RPMI7951 (cell line): ENCODE measurements at places on chromosomes 2 and 18.

DNA sequence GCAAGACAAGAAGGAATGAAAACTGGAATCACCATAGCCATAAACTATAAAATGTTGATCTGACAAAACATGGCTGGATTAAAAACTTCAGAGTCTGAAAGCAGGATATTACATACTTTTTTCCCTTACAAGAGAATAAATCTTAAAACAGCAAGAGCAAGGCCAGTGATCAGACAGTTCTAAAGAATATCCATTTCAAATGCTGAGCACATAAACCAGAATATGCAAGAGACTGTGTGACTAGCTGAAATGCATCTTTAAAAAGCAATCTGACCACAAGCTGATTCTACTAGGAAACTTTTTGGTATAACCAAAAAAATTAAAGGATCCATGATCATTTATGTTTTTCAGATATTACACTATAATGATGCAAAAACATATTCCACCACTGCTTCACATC lies 120.7 kb upstream of the RNU4ATAC start:
- DNase-seq: no peak

DNA sequence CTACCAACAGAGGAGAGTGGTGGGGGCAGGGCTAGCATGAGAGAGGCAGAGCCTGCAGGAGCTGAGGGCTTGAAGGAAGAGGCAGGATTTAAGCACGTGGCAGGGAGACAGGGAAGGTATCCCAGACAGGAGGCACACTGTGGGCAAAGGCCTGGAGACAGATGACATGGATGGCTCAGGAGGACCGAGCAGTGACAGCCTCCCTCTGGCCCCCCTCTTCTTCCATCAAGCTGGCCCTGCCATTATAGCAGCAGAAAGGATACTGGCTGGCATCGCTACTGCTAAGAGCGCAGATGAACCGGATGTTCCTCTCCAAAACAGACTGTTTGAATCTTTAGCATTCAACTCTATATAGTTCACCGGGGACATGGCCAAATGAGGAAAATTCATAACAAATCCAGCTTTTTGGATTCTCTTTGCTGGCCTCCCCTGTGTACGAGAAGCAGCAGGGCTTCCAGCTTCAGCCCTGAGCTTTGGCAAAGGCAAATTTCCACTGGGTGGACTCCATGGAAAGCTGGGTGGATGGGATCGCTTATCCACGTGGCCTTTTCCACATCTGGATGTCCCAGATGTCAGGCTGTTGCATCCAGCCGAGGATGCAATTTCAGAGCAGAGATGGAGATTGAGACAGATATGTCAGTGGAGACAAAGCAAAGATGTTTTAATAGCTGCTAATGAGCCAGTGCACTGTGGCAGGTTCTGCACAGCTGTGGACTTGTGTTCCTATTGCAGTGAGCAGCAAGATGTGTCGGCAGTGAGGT lies 36.2 kb downstream of the CAPN13 start:
- DNase-seq: no peak

- no peak for DNase-seq
These were observed 11.0 kb upstream of the VAPA start for GRCh38 chr18:9902832-9903231.

DNA sequence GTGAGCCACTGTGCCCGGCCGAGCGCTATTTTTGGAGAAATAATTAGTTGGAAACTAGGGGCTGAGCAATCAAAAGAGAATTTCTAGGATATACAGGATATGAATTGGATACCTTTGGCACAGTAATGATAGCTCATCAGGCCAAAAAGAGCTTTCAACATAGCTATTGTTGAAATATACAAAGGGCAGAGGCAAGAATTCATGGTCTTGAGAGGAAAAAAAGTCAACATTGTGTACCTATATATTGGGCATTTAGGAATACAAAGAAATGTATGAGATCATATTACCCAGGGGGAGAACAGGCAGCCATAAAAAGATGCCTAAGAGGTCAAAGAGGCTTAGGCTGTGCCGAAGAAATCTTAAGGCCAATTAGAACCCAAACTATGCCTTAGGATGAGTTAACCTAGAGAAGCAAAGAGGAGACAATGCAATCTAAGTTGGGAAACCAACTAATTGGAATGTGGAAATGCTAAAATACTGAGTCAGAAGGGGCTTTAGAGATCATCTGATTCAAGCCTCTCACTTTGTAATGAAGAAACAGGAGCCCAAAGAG lies 99.0 kb downstream of the RBBP8 start:
- peak; percentile 63 for DNase-seq

- DNase-seq: no peak
These were observed 295.1 kb upstream of the RAB12 start for GRCh38 chr18:8314124-8314523.

GRCh38 chr2:44083054-44083453 lies 85.6 kb upstream of the PPM1B start:
- DNase-seq: no peak

GRCh38 chr2:47109007-47109375 lies 46.1 kb downstream of the STPG4 start:
- no peak for DNase-seq

GRCh38 chr2:12270876-12271588 lies 445.7 kb upstream of the TRIB2 start:
- DNase-seq: no peak

DNA sequence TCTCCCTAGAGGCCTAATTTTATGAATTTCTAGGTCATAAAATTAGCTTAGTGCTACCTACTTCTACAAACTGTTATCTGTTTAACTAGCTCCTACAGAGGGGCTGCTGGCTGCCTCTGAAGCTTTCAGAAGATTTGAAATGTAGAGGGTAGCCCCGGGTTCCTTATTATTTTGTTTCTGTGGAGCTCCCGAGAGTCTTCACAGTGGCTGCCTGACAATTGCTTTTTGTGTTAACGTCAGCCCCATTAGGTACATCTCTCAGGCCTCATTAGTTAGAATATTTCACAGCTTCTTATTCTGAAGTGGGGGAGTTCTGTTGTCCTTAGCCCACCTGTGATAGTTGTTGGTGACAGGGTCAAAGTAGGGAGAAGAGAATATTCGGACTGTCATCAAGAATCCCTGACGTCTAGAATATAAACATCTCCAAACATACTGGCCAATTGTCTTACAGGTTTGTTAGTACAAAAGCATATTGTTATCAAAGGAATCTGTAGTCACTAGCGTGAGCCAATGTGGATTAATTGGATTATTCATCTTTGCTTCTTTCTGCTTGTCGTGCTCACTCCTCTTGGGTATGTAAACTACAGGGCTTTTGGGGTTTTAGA lies 77.5 kb downstream of the DIS3L2 start:
- no peak for DNase-seq

GRCh38 chr2:234368861-234369261 lies 128.0 kb downstream of the ARL4C start:
- peak; percentile 54 for DNase-seq

DNA sequence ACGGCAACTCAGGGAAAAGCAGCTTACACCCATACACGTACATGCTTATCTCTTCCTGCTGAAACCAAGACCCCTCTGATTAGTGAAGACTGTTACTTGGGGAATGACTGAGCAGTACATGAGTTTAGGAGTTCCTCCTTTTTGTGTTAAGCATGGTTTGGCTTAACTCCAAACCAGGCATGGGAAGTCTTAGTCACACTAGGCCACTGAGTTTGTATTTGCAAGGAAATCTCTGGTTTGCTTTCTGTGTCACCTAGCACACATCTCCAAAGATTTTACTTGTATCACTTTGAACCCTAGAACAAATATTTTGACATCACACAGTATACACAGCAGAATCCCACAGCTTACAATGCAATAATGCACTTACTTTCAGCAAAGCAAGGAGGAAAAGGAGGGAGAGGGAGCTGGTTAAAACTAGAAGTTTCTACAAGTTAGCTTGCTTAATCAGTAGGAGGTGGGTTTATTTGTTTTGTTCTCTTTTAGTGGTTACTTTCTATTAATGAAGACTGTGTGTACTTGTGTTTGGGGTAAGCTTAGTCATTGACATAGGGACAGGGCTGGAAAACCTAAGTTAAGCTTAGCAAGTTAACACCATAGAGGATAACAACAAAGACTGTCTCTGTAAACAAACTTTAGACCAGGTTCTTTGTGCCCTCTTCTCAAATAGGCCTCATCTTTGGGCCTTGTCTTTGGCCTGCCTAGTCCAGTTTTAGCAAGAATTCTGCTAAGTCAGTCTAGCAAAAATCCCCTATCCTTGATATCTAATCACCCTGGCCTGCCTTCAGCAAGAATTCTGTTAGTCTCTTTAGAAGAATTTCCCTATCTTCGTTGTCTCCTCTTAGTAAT lies 219.4 kb downstream of the MREG start:
- DNase-seq: peak; percentile 98

GRCh38 chr18:48778344-48779011 lies 172.3 kb downstream of the SMAD7 start:
- DNase-seq: no peak

DNA sequence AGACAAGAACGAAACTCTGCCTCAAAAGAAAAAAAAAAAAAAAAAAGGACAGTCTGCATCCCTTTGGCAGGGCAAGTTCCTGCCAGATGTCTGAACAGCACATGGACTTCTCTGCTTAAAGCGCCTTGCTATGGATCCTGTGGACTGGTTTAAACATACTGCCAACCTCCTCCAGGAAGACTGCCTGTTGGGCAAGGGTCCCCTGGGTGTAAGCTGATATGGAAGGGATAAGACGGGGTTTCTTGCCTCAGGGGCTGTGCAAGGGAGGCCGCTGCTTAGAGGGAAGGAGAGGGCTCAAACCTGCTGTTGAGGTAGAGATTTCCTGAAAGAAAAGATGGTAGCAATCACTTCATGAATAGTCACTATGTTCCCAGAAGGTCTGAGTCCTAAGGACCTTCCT lies 22.2 kb downstream of the SKA1 start:
- DNase-seq: no peak

GRCh38 chr2:29014811-29015421 lies 33.8 kb downstream of the TOGARAM2 start:
- peak; percentile 20 for DNase-seq

DNA sequence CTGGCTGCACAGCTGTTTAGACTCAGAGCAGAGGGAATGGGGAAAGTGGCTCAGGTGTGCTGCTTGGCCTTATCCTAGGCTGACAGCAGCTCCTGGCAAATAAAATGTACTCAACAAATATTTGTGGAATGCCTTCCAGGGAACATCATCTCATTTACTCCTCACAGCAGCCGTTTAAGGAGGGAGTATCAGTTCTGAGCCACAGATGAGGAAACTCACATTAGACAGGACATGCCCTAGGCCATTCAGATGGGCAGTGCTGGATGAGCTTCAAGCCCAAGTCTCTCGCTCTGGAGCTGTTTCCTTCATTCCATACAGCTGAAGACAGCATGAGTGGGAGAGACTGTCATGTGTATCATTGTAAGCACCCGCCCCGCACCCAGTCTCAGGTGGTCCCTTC lies 129.6 kb upstream of the CNGA3 start:
- DNase-seq: peak; percentile 20

DNA sequence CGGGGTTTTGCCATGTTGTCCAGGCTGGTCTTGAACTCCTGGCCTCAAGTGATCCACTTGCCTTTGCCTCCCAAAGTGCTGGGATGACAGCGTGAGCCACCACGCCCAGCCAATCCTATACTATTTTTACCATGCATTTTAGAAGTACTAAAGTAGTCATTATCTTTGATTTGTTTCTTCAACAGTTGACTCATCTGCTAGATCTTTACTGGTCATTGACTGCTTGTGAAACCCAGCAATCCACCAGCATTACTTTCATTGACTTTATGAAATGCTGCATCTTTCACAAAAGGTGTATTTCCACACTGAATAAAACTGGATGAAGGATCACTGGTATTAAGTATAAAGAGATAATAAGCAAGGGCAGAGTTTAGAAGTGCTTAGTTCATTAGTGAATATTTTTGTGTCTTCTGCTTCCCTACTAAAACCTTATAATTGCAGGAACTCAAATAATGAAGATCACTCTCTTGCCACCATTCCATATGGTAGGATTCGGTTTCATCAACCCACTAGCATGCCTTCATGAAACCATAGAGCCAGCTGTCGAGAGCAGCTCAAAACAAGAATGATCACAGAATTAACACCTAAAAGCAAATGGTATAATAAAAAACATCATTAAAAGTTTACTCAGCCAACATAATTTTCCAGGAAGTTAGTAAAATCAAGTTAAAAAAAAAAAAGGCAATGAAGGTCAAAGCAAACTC lies 33.1 kb downstream of the IRS1 start:
- no peak for DNase-seq

DNA sequence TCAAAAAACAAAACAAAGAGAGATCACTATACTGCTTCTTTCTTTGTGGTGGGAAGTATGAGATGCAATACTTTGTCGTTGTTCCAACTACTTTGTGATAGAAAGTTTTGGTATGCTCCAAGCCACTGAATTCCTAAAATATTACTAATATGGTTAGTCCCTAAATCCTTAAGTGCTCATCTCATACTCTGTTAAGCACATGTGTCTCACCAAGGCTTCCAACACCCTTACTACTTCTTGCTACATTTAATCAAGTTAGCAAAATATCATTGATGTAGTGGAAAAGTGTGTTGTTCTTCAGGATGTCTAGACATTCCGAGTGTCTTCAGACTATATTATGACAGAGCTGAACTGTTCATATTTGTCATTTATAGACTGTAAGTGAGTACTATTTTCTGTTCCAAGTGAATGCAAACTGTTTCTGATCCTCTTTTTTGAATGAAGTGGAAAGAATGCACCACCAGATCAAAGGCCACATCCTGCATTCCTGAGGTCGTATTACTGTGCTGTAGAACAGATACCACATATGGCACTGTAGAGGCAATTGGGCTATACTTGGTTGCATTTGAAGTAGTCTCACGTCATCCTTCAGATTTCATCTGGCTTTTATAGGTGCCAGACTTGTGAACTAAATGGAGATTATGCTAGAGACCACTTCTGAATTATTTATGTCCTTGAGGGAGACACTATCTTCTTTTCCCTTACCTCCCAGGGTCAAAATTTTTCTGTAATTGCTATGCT lies 298.4 kb upstream of the ZNF521 start:
- peak; percentile 98 for DNase-seq

DNA sequence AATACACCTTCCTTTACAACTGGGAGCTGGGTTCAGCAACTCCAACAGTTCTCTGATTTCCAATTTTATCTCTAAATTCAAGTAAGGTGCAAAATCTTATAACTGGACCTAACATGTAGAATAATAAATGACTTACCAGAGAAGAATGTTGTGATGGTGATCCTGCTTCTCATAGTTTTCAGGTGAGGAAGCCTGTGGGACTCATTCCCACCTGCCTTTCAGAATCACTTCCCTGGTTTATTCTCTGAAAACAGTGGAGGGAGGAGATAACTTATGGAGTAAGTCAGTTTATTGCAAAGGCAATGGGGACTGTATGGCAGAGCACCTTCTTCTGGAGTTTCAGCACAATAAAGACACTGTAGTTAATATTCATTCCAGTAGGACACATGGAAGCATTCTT lies 1188.2 kb upstream of the FAM98A start:
- DNase-seq: no peak

GRCh38 chr2:149346272-149346671 lies 15.9 kb downstream of the LYPD6 start:
- DNase-seq: no peak
